ENCODE measurements at places on chromosomes 11 and 22.

DNA sequence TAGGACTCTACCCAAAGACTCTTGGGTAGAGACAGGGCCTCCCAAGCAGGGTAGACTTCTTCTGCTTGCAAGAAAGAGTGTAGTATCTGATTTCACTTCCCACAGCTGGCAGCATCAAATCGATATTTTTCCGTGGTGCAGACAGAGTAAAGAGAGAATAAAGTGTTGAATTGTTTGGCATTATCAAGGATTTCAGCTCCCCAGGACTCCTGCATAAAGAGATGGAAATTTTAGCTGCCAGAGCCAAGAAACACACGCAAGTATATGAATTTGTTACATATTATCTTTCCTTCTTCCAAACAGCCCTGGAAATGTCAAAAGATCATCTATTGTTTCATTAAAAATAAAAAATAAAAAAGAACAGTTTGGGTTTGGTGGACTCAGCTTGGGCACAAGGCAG is 136.8 kb downstream of the PKNOX2 start:
- DNase-seq: peak; percentile 20

DNA sequence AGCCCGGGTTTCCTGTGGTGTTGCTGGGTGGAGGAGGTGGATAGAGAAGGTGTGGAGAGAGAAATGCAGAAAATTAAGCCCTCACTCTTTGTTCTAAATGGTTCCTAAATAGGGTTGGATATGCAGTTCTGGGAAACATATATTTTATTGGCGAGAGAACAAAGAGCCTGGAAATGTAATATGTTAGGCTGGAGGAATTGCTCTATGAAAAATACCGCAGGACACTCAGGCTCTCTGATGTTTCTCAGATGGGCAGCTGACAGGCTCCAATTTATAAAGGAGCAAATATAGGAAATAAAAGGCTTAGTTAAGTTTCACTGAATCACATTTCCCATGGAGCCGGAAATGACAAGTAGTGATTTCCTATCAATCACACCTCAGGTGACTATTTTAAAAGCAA is 428.0 kb downstream of the TMEM135 start:
- no peak for DNase-seq

GRCh38 chr22:32723643-32724042 is 77.9 kb upstream of the TIMP3 start:
- DNase-seq: peak; percentile 94

- DNase-seq: peak; percentile 71
Observed at GRCh38 chr11:10540546-10540914, 457 bp downstream of the RNF141 start.

DNA sequence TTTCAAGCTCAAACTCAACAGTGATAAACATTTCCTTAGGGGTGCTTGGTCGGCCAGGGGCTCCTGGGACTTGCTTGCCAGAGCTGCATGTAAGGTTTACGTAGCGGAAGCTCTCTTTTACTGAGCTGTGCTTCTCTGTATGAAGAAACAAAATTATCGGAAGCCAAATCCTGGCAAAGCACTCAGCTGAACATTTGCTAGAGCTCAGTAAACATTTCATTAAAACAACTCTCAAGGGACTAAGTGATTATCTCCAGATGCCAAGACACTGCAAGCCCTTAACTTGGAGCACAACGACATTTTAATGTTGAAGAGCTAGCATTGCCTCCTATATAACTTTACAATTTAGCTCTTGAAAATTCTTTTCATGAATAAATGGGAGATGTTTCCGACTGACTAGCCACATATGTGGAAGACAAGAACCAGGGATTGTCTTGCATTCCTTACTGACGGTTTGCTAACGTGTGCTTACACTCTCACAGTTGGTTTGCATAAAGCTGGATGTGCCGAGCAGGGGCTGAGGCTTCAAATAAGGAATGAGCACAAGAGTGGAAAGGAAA is 43.4 kb downstream of the SCUBE2 start:
- no peak for DNase-seq

- DNase-seq: no peak
Observed at GRCh38 chr11:2201542-2201941, 29.9 kb upstream of the TH start.

GRCh38 chr11:129694966-129695365 is 120.7 kb upstream of the TMEM45B start:
- peak; percentile 7 for DNase-seq

DNA sequence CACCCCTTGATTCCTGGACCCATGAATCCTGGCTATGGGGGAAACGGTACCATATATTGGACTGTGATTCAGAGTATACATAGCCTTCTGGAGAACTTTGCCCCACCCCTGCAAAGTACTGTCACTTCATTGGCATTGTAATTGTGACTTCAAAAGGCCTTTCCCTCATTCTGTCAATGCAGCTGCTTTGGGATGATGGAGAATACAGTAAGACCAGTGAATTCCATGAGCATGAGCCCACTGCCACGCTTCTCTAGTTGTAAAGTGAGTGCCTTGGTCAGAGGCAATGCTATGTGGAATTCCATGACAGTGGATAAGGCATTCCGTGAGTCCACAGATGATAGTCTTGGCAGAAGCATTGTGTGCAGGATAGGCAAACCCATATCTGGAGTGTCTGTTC is 25.7 kb upstream of the MSANTD2 start:
- no peak for DNase-seq

DNA sequence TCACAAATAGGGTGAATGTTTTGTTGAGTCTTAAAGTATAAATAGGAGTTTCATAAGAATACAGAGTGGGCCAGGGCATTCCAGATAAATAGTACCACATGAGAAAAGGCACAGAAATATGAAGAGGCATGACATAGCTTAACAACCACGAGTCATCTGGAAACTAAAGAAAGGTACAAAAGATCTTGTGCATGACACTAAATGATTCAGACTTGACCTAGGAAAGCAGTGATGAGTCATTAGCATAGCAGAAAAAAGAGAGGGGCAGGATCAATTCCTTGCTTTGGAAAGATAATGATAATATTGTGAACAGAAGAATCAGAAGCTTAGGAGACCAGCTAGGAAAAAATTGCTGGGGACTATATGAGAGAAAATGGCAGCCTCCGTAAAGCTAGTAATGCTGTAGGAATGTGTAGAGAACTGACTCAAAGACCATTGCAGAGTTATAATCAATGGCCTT is 47.6 kb upstream of the FIBIN start:
- DNase-seq: no peak

DNA sequence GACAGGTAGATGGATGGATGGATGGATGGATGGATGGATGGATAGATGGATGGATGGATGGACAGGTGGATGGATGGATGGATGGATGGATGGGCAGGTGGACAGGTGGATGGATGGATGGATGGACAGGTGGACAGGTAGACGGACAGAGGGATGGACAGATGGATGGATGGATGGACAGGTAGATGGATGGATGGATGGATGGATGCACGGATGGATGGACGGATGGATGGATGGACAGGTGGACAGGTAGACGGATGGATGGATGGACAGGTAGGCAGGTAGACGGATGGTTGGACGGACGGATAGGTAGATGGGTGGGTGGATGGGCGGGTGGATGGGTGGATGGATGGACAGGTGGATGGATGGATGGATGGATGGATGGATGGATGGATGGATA is 24.3 kb downstream of the PDGFB start:
- DNase-seq: no peak

DNA sequence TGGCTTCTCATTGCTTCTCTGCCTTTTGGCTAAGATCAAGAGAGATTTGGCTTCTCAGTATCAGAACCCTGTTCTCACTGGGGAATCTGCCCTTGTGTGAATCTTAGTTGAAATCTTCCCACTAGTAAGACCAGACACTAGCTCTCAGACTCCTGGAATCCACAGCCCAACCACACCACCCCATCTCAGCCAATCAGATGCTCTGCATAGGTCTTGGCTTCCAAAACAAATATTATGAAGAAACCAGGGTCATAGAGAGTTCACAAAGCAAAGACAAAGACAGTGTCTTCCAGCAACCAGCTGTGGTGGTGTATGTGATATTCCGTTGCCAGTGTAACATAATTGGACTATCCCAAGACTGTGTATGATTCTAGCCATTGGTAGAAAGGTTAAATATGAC is 5.4 kb downstream of the OR8B12 start:
- peak; percentile 53 for DNase-seq

GRCh38 chr11:27873664-27874063 is 173.4 kb upstream of the BDNF start:
- DNase-seq: no peak

DNA sequence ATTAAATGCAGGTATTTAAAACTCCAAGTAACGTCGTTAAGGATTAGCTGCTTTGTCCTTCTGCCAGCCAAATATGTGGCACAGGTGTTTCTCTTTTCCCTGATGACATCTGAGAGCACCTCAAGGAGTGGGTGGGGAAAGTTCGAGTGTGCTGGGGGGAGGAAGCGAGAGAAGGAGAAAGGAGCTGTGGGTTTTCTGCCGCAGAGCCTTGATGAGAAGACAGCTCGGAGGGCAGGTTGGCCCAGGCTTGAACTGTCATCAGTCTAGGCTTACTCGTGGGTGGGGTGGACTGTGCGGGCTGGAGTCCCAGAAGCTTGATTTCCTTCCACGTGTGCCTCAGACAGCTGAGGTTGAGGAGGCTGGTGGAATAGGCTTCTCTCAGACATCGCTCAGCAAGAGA is 15.2 kb upstream of the SORL1-AS1 start:
- no peak for DNase-seq

DNA sequence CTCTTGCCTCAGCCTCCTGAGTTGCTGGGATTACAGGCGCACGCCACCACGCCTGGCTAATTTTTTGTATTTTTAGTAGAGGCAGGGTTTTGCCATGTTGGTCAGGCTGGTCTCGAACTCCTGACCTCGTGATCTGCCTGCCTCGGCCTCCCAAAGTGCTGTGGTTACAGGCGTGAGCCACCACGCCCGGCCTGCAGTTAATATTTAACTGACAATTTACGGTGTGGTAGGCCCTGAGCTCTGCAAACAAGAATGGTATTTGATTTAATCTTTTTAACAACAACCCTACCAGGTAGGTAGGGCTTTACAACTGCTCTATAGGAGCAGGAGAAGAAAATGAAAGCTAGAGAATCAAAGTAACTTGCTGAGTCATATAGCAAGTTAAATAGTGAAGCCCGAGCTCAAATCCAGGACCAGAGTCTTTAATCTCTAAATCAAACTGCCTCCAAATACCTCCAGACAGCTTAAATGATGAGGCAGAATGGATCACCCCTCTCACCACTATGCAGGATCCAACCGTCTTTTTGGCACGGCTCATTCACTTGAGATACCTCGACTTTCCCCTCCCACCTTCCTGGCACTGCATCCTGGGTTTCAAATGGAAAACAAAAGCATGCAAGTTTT is 9.4 kb downstream of the UEVLD start:
- DNase-seq: no peak

DNA sequence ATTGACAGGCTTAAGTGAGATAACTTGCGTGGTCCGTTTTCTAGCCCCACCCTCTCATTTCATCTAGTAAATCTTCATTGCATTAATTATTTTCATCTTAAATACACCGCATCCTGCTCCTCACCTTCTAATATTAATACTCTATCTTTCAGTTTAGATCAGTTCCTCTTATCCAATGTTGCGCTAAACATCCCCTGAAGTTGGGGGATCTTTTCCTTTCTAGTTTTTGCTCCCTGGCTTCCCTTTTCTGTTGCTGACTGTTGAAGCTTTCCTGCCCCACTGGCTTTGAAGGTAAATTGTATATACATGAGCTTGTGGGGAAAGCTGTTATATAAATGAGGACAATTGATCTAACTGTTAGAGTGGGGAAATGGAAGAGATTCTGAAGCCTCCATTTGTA is 7.2 kb downstream of the CAT start:
- DNase-seq: no peak

GRCh38 chr11:33116535-33116934 is 44.7 kb downstream of the CSTF3 start:
- DNase-seq: peak; percentile 66

GRCh38 chr11:112225753-112226061 is 521 bp upstream of the PTS start:
- no peak for DNase-seq

GRCh38 chr11:87263264-87263838 is 225.6 kb downstream of the TMEM135 start:
- DNase-seq: no peak

GRCh38 chr11:70502677-70503467 is 104.5 kb downstream of the CTTN start:
- no peak for DNase-seq

DNA sequence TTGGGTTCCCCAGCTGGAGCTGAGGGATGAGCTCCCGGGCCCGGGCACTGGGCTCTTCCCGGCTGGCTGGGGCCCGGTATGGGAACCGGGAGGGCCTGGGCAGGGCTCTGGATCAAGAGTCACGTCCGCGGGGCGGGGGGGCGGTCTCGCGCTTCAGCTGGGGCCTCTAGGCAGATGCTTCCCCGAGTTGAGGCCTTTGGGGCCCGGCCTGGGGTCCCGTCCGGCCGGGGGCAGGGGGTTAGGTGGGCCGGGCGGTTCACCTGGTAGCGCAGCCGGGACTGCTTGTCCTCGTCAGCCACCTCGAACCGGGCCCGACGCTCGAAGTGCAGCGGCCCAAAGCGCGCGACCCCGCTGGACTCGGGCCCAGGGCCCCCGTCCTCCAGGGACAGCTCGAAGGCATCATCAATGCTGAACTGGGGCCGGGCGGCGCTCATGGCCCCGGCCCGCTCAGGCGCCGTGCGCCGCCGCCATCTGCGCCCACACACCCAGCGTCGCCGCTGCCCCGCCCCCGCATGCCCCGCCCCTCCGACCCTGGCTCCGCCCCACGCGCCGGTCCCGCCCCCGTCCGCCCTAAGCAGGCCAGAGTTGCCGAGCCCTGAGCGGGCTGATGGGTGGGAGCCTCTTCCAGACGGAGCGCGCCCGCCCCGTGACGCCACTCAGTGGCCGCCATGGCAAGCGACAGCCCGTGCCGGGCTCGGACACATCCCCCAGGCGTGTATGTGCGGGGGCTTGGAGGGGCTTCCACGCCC is at the start of gene TMEM134:
TMEM134 (minus strand) TSS at position 493 of the 749 bp plus-strand sequence; CDS start at position 434, 59 bp downstream.
- peak; percentile 97 for DNase-seq

DNA sequence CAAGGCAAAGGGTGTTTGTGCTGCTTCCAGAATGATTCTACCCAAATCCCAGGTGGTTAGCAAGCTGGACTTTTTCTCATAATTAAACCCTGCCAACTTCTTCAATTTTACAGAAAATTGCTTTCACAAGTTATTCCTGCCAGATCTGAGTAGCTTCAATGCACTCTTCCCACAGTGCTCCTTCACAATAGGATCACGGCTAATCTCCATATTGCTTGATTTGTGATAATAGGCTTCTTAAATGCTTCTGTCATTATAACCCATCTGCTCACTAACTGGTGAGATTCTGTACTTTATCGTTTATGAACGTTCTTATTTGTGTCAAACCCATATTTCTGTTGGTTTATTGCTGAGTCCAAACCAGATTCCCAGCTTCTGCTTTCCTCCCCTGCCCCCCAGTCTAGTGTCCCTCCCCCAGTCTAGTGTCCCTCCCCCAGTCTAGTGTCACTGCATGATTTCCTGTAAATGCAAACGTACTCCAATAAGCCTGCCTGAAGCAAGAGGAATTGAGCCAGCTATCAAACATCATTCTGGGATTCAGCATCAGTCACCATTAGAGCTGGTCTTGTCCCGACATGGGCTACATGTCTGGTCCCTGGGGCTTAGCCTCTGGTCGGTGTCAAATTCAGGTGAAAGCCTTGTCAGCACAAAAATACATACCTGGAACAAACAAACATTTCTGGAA is 14.0 kb downstream of the MMP3 start:
- no peak for DNase-seq

- no peak for DNase-seq
Observed at GRCh38 chr22:20178915-20179227, 28.0 kb upstream of the CCDC188 start.

- DNase-seq: no peak
Observed at GRCh38 chr11:118050208-118050891, 26.5 kb upstream of the TMPRSS4 start.
